GM12878 (cell line): ENCODE measurements at places on chromosomes 3 and 15.

DNA sequence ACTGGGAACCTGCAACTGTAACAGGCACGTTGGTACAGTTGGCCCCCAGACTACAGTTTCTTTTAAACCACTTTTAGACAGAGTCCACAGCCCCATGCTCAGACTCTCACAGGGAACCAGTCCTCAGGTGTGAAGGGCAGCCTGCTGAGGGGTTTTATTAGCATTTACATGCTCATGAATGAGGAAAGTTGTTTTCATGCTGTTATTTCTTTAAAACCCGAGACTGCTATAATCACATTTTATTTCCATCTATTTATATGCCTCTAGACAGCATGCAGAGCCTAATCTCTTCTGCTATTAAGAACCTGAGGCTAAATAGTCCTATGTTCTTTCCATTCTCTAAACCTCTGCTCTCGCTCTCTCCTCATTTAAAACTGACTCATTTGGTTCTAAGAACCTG is 26.3 kb upstream of the FSIP1 start:
- no peak for DNase-seq
- H3K4me1 ChIP-seq, result 0 out of 2 replicates have a peak, but pooled peaks cover 3% of the 10 kb centered on the region
- H3K36me3 ChIP-seq, result no peaks in the 10 kb centered on the region
- H3K27me3 ChIP-seq, result no peaks in the 10 kb centered on the region
- H3K27ac ChIP-seq, result no peak overlapping the region

DNA sequence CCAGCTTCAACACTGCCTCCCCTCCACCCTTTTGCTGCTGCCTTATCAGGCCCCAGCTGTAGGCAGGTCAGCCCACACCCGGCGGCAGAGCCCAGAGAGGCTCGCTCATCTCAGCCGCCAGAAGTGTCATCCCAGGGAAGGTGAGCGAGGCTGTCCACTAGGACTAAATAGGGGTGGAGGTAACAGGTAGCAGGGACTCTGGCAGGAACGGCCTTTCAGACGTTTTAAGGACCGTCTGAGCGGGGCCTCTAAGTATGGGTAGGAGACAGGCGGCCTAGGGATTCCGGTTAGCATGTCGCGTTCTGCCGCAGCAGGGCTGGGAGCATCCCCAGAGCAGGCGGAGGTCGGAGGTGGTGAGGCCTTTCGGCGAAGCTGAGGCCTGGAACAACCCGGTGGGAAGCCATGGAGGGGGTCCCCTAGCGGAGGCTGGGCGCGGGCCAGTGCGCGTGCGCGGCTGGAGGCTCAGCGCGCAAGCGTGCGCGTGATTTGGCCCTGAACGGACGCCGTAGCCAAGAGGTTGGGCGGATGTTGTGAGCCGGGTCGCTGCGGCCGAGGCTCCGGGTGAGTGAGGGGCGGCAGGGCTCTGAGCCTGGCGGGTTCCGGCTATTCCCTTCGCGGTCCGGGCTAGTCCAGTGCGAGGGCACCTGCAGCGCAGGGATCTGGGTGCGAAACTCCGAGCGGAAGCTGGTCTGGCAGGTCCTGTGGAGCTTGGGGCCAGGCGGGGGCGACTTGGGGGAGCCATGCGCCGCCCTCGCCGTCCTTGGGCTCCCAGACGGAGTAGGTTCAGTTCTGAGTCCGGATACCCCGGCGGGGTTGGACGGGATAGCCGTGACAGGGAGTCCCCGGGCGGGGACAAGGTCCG is at the start of the genes MST1 and RNF123:
Gene MST1 (minus strand): TSS at position 429 of the 862 bp plus-strand sequence. CDS start 783 bp downstream, outside the sequence.
Gene RNF123 (plus strand): TSS at position 512 of the 862 bp plus-strand sequence. CDS start 1,609 bp downstream, outside the sequence.
- H3K4me1 ChIP-seq, result no peaks in the 10 kb centered on the region; the same call in 1 of the 2 replicates
- DNase-seq, result peak; percentile 59
- peak within 1 kb of the TSS; percentile 62 for H3K4me3 ChIP-seq
- H3K27ac ChIP-seq, result peak within 1 kb of the TSS; percentile 89

GRCh38 chr3:175716446-175716845 is 857.3 kb downstream of the NAALADL2 start:
- no peak for DNase-seq
- H3K27ac ChIP-seq, result no peak overlapping the region
- no peaks in the 10 kb centered on the region for H3K36me3 ChIP-seq
- H3K4me1 ChIP-seq, result no peaks in the 10 kb centered on the region
- H3K27me3 ChIP-seq, result no peaks in the 10 kb centered on the region

- no peaks in the 10 kb centered on the region for H3K27me3 ChIP-seq
- no peak for DNase-seq
- H3K27ac ChIP-seq, result no peak overlapping the region
- H3K36me3 ChIP-seq, result no peaks in the 10 kb centered on the region
- H3K4me1 ChIP-seq, result no peaks in the 10 kb centered on the region
Measured at GRCh38 chr3:189685860-189686259, 54.7 kb downstream of the TP63 start.

- H3K4me3 ChIP-seq, result no peak overlapping the region
- no peak for DNase-seq
- no peaks in the 10 kb centered on the region for H3K27me3 ChIP-seq
Measured at GRCh38 chr3:93961489-93961888, 12.2 kb downstream of the PROS1 start.

GRCh38 chr3:32403663-32404062 is 12.0 kb downstream of the CMTM7 start:
- DNase-seq, result no peak
- no peak overlapping the region for H3K27ac ChIP-seq
- no peak overlapping the region for H3K4me3 ChIP-seq
- H3K27me3 ChIP-seq, result peaks cover 3% of the 10 kb centered on the region; the same call in 1 of the 2 replicates
- no peaks in the 10 kb centered on the region for H3K36me3 ChIP-seq

DNA sequence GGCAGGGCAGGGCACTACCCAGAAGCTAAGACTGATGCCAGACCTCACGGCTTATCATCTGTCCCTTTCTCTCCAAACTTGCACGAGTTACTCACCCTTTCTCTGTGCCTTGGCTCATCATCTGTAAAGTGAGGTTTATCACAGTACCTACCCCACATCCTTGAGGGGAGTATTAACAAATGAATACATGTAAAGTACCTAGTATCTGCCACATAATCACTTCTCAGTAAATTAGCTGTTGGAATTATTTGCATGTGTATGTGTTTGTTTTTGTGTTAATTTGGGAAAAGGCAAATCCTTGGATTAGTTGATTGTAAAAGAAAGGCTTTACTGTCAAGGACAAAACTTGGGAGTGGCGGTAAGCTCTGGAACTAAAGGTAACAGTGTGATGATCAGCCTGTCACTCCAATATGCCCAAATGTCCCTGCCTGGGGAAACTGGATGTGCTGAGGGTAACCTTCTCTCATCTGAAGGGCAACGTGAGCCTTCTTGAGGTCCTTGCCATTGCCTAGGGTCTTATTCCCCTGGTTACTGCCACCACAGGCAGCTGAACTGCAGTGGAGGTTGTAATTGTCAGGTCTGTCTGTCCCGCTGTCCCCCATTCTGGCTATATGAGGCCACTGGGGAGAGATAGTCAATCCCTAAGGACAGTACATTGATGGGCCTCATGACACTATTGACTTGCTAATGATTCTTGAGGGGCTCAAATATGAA is 269.4 kb downstream of the CLSTN2 start:
- H3K4me3 ChIP-seq, result no peak overlapping the region
- H3K4me1 ChIP-seq, result no peaks in the 10 kb centered on the region
- no peaks in the 10 kb centered on the region for H3K36me3 ChIP-seq
- no peaks in the 10 kb centered on the region; the same call in 1 of the 2 replicates for H3K27me3 ChIP-seq
- no peak overlapping the region for H3K27ac ChIP-seq
- DNase-seq, result no peak

DNA sequence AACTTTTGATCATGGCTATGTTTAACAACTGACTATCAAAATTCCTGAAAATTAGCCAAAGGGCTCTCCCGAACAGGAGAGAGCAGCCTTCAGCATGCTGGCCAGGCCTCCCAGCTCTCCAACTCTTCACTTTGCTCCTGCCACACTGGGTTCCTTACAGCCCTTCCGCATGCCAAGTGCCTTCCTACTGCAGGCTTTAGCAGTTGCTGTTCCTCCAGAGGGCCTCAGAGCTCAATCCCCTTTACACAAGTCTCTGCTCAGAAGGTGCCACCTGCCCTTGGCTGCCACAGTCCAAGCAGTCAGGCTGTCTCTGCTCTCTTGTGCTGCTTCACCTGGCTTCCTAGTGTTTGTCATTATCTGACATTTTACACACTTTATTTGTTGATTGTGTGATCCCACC is 553.1 kb upstream of the PPP2R3A start:
- no peak overlapping the region for H3K27ac ChIP-seq
- no peaks in the 10 kb centered on the region for H3K4me1 ChIP-seq
- no peaks in the 10 kb centered on the region for H3K27me3 ChIP-seq
- H3K36me3 ChIP-seq, result no peaks in the 10 kb centered on the region
- no peak overlapping the region for H3K4me3 ChIP-seq

DNA sequence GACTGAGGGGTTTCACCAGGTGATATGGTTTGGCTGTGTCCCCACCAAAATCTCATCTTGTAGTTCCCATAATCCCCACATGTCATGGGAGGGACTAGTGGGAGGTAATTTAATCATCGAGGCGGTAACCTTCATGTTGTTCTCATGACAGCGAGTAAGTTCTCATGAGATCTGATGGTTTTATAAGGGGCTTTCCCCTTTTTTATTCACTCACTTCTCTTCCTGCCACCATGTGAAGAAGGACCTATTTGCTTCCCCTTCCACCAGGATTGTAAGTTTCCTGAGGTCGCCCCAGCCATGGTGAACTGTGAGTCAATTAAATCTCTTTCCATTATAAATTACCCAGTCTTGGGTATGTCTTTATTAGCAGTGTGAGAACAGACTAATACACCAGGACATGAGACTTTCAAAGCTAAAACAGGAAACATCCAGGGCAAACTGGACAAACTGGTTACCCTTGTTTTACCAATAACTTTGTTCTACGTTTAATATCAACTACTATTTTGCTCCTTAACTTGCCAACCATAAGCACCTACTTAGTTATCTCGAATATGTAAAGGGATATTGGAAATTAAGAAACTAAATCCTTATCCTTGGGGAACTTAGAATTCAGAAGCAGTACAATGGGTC is 98.2 kb downstream of the MYH15 start:
- no peaks in the 10 kb centered on the region for H3K36me3 ChIP-seq
- no peak overlapping the region for H3K4me3 ChIP-seq
- no peaks in the 10 kb centered on the region for H3K4me1 ChIP-seq
- DNase-seq, result no peak
- H3K27me3 ChIP-seq, result no peaks in the 10 kb centered on the region

GRCh38 chr3:140599009-140599408 is 78.9 kb upstream of the TRIM42 start:
- no peak for DNase-seq
- H3K4me1 ChIP-seq, result no peaks in the 10 kb centered on the region
- no peak overlapping the region for H3K4me3 ChIP-seq
- no peak overlapping the region for H3K27ac ChIP-seq
- no peaks in the 10 kb centered on the region for H3K27me3 ChIP-seq

DNA sequence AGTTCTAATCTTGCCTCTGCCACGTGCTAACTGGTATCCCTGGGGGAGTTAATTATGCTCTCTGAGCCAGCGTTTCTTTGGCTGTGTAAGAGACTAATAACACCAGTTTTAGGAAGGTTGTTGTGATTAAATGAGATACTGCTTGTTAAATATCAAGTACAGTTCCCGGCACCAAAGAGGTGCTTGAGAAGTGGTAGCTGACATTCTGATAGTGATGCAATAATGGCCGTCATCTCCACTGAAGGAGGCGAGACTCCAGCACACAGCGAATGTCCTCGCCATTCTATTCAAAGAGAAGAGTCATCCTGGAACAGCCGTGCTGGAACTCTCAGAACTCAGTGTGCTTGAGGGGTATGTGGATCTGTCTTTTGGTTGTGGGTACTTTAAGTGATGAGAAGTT is 9.8 kb upstream of the C3orf70 start:
- no peaks in the 10 kb centered on the region for H3K36me3 ChIP-seq
- peaks cover 3% of the 10 kb centered on the region; the same call in 1 of the 2 replicates for H3K27me3 ChIP-seq
- no peak overlapping the region for H3K27ac ChIP-seq
- H3K4me3 ChIP-seq, result no peak overlapping the region

GRCh38 chr15:43527802-43528541 is 10.6 kb downstream of the MAP1A start:
- no peaks in the 10 kb centered on the region for H3K4me1 ChIP-seq
- H3K36me3 ChIP-seq, result no peaks in the 10 kb centered on the region
- H3K27ac ChIP-seq, result no peak overlapping the region
- H3K27me3 ChIP-seq, result no peaks in the 10 kb centered on the region

DNA sequence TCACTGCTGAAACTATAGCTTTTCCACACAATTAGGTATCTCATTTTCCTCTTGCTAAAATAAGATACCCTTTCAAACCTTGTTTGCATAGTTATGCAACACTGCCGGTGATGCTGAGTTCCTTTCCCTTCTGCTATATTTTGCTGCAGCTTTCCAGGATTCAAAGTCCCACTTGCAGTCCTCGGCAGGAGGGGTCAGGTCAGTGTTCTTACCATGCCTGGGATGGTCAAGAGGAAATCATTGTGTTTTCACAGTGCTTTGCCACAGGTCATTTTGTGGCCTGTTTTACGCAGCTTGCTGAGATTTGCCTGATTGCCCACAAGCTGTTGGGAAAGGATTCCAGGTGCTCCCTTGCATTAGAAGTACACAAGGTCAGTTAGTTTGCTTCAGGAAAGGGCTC is 156.9 kb downstream of the B3GALNT1 start:
- no peaks in the 10 kb centered on the region for H3K36me3 ChIP-seq
- no peaks in the 10 kb centered on the region for H3K4me1 ChIP-seq
- H3K4me3 ChIP-seq, result no peak overlapping the region
- no peak overlapping the region for H3K27ac ChIP-seq
- H3K27me3 ChIP-seq, result no peaks in the 10 kb centered on the region; the same call in none of the 2 replicates

GRCh38 chr3:72127844-72128243 is 342.9 kb upstream of the PROK2 start:
- no peak overlapping the region for H3K27ac ChIP-seq
- peaks cover 9% of the 10 kb centered on the region for H3K4me1 ChIP-seq
- no peaks in the 10 kb centered on the region for H3K36me3 ChIP-seq
- no peaks in the 10 kb centered on the region for H3K27me3 ChIP-seq

- H3K36me3 ChIP-seq, result no peaks in the 10 kb centered on the region
- no peak overlapping the region for H3K27ac ChIP-seq
- no peaks in the 10 kb centered on the region for H3K27me3 ChIP-seq
- no peak overlapping the region for H3K4me3 ChIP-seq
- no peak for DNase-seq
- no peaks in the 10 kb centered on the region for H3K4me1 ChIP-seq
Measured at GRCh38 chr3:54193093-54193492, 70.7 kb downstream of the CACNA2D3 start.

DNA sequence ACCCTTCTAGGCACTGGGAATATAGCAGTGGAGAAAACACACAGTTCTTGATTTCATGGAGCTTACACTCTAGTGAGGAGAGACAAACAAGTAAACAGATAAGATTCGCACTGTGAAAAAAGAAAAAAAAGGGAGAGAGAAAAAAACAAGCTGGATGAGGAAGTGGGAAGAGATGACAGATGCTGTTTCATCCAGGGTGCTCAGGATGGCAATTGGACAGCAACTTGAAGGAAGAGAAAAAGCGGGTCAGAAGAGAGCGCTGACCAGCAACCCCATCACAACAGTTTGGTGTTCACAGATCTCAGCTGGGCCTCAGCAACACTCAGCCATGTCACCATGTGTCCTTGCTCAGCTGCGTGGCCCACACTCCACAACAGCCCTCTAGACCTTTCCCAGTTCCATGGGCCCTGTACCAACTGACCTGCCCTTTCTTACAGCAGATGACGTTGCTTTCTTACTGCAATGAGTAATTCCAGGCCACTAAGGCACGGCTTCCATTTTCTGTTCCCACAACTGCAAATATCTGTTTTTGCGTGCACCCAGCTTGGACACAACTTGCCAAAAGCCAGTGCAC is 230.8 kb downstream of the MEX3B start:
- H3K4me1 ChIP-seq, result no peaks in the 10 kb centered on the region
- no peak overlapping the region for H3K27ac ChIP-seq
- no peak overlapping the region for H3K4me3 ChIP-seq
- no peak for DNase-seq
- H3K27me3 ChIP-seq, result no peaks in the 10 kb centered on the region

- no peaks in the 10 kb centered on the region for H3K27me3 ChIP-seq
- H3K27ac ChIP-seq, result no peak overlapping the region
- peaks cover 13% of the 10 kb centered on the region for H3K4me1 ChIP-seq
Measured at GRCh38 chr3:194497799-194498575, 11.2 kb upstream of the ATP13A3 start.
